ENCODE measurements at places on chromosomes 1 and 21. TPM values are rescaled to one million over a fixed set of nuclear protein-coding genes. Genes with fewer than 3 reads are reported as not detected.
A peak's percentile ranks its signal among the peaks of the same experiment; 100 is the strongest.

The CCDC27 gene
- total RNA-seq: not detected

The SLC44A5 gene
- total RNA-seq: 0.89 TPM

The TBX19 gene
- total RNA-seq: 1.9 TPM

The FMO5 gene
- total RNA-seq: 3.1 TPM

The FCAMR gene
- total RNA-seq: not detected

The AMY2B gene
- total RNA-seq: 20.8 TPM

DNA sequence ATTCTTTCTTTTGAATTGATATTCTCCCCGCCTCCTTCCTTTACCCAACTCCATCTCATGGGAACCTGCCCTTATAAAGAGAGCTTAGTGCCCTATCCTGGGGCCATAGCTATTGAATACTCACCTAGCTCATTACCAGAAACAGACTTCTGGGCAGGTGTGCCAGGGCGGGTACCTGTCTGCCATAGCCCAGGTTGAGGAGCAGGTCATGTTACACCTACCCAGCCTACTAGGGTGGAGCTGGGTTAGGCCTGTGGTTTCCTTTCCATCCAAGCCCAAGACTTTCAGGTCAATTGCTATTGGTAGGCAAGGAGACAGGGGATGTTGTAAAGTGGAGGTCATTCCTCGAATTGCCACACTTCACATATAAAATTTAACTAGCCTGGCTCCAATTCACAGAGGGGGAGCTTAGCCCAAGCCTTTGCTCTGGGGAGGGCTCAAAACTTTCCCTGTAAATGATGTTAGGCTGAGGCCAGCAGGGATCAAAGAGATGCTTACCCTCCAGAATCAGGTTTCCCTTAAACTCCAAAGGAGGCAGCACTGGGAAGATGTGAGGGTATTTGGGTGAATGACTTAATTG lies 87.1 kb upstream of the IPO9 start:
- no peak for DNase-seq

GRCh38 chr21:41763398-41763931 lies 3.4 kb downstream of the RIPK4 start:
- no peak for DNase-seq

GRCh38 chr1:237255071-237255470 lies 213.1 kb downstream of the RYR2 start:
- DNase-seq: no peak

DNA sequence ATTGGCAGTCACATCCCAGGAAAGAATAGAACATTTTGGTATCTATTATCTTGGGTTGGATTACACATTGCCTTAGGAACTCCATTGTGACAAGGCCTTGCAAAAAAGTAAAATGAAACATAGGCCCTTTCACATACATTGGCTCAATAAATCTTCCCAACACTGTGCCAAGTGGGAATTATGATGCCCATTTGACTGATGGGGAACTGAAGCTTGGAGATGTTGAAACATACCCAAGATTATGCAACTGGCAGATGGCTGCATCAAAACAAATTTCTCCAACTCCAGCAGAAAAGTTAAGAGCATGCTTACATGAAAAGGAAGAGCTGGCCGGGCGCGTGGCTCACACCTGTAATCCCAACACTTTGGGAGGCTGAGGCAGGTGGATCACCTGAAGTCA lies 26.9 kb downstream of the PLEKHO1 start:
- DNase-seq: no peak

GRCh38 chr1:113747376-113747775 lies 11.9 kb downstream of the PHTF1 start:
- DNase-seq: no peak

GRCh38 chr1:6421266-6421665 lies 1.5 kb upstream of the HES2 start:
- DNase-seq: no peak

GRCh38 chr1:10617318-10617717 lies 142.6 kb downstream of the PEX14 start:
- no peak for DNase-seq

DNA sequence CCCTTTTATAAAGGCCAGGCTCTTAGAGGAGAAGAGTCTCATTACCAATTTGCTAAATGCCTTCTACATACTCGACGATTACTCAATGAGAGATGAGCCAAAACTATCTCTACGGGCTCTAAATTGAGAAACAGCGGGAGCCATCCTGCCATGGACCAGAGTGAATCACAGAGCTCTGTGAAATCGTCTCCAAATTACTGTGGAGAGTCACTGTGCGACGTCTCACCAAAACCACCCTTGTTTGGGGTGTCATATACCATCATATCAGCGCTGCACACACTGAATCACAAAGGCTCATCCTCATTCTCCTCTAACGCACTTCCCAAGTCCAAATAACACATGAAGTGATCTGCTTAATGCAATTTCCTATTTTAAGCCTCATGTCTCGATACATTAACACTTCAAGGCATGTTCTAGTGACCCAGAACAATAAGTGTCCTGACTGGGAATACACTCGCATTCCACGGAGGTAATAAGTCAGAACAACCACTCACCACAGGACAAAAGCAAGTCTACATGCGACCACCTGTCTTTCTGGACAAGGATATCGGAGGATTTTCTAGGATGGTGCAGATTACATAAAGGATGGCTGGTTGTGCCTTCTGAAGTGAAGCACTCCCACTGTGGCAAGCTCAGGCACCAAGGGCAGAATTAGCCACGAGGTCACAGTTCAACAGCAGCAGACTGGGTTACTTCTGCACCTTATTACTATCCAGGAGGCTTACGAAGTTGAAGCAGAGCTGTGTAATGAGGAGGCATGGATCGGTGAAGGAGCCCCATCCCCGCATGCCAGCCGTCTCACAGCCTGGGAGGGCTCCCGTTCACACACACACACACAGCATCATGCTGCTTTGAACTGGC lies 44.3 kb downstream of the NID1 start:
- no peak for DNase-seq

DNA sequence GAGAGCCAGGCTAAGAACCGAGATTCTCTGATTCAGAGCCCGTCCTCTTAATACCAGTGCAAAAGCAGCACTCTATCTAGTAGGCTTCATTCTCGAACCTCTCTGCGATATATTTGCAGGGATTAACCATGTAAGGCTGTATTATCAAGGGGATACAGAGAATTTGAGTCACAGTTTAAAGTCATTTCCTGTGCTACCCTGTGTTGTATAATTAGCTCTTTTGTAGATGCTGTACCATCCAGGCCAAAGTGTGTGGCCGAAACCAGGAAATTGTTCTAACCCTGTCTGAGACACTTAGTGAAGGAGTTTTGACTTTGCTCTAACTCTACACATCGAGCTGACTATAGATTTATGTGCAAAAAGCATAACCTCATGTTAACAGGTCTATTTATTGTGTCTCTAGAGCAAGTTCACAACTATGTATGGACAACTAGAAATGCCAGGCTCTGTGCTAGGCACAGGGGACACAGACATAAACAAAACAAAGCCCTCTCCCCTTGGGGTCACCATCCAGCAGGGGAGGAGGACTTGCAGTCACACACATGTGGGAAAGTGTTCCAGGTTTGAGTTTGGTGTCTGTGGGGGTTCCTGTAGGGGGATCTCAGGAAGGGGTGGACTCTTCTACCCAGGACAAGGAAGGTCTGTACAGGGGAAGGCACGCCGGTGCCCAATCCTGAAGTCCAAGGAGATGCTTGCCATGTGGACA lies 182.2 kb downstream of the DHRS3 start:
- no peak for DNase-seq

DNA sequence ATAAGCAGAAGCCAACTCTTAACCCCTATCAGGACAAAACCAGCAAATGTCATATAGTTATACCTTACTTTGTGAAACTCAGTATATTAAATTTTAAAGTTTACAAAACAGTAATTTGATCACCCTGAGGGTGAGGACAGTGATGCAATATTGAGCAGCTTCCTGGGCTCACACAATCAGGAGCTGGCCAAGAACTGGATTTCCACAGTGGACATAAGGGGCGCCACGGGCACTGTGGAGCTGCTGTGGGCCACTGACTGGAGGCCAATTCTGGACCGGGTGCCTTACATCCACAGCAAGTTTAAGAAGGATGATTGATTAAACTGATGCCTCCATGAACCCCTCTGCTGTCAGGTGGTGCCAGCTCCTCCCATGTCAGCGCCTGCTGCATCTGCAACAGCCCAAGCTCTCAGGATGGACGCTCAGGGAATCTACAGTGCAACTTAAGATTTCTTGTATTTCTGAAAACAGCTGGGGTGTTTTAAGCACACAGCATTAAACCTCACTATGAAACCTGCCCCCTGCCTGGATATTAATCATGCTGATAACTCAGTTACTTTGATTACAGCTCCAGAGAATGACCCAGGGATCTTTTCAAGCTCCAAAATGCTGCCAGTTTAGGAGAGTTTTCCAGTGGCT lies 55.9 kb downstream of the TOR3A start:
- no peak for DNase-seq

- DNase-seq: no peak
Observed at GRCh38 chr1:118884946-118885345, 103.2 kb downstream of the TBX15 start.

DNA sequence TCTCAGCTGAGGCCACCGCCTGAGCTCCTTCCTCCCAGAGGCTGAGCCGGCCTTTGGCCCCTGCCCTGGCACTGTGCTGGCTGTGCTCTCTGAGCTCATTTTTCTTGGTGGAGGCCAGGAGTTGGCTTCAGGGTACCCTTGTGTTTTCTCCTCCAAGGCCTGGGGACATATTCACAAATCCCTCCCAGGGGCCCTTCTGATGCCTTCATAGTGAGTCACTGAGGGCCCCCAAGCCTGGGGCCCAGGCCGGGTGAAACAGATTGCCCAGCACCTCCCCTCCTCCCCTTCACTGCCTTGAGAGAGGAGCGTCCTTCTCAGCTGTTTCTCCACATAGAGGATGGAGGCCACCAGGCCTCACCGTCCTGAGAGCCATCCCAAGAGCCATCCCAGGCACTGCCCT lies 105.8 kb downstream of the SIK1 start:
- no peak for DNase-seq

- no peak for DNase-seq
Observed at GRCh38 chr1:23718482-23718881, 24.8 kb upstream of the ELOA start.

DNA sequence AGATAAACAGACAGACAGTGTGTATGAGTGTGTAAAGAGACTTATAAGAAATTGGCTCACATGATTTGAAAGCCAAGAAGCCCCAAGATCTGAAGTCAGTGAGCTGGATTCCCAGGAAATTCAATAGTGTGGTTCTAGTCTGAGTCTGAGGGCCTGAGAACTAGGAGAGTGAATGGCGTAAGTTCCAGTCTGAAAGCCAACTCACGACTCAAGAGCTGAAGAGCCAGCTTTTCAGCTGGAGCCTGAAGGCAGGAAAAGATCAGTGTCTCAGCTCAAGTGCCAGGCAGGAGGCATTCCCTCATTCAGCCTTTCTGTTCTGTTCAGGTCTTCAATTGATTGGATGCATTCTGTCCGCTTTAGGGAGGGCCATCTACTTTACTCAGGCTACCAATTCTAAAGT lies 257.2 kb downstream of the PLPP3 start:
- peak; percentile 37 for DNase-seq

GRCh38 chr1:154972517-154973343 lies 1.8 kb upstream of the CKS1B start:
- DNase-seq: peak; percentile 20

DNA sequence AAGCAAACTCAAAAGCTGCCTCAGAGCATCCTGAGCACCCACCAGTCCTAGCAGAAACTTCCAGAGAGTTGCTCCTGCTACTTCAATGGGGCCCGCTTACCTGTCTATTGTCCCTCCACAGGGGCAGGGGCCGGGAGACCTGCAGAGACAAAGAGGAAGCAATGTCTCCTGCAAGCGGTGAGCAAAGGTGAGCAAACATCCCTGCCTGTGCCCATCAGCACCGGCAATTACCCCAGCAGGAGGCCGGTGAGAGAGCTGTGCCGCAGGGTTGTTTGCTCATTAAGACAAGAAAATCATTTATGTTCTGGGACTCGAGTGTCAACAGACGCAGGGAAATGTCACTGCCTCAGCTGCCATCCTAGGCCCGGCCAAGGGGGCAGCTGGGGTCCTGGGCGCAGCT lies 53.8 kb upstream of the TARDBP start:
- no peak for DNase-seq

- DNase-seq: no peak
Observed at GRCh38 chr1:158124034-158124433, 56.7 kb upstream of the CD1D start.

DNA sequence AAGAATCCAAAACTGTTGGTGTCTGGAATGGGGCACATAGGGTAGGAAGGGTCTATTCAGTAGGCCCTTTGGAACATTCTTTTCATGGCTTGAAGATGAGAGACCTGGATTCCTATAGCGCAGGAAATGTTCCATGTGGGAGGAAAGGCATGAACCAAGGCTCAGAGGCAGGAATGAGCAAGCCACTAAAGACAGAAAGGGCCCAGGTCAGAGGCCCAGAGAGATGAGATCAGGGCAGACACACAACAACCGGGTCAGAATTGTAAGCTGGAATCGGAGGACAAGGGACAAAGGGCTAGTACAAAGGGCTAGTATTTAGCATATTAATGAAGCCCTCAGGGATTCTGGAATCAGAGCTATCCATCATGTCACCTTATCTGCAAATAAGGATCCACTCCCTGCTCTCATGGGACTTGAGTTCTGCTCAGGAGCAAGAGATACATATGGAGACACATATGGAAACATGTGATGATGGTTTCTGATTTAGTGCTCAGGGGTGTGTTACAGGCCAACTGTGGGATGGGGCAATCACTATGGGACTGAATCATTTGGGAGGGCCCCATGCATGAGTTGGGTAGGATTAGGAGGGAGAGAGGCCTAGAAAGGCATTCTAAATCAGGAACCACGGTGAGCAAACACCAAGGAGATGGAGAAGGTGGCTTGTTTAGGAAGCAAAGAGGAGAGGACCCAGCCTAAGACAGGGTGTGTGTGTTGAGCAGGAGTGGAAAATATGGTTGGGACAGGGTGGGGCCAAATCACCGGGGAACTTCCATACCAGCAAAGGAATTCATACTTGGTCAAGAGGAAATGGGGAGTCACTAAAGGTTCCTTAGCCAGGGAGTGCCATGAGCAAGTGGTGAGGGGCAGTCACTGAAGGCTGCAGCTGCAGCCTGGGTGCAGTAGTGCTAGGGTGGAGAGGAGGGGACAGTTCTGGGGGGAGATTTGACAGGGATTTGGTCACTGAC lies 8.6 kb downstream of the NECTIN4 start:
- no peak for DNase-seq

DNA sequence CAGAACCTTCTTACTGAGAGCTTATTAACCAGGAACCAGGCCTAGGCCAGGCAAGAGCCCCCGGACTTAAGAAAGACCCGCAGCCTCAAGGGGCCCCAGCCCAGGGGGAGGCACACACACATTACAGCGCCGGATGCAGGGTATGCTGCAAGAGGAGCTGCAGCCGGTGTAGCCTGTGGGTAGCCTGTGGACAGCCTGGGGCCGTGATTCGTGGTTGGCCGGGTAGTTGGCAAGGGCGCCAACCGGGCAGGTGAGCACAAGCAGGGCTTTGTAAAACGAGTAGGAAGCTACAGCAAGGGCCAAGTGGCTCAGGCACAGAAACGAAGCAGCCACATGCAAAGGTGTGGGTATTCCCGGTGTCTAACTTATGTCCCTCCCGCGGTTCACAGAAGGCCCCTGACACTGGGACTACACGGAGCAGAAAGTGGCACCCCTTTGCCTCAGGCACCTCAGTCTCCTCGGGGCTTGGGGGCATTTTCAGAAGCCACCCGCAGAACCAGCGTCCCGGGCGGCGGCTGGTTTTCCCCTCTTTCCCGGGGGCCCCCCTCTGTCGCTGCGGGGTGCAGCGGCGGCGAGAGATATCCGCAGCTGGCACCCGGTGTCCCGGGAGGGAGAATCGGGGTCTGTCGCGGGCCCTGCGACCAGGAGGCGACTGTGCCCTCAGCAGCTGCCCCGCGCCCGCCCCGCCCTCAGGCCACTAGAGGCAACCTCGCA lies 40.8 kb downstream of the KIAA1614 start:
- DNase-seq: no peak
